ENCODE measurements at places on chromosomes 5 and 9.

- no peak for DNase-seq
Observed at GRCh38 chr9:121863955-121864354, 212.5 kb downstream of the DAB2IP start.

DNA sequence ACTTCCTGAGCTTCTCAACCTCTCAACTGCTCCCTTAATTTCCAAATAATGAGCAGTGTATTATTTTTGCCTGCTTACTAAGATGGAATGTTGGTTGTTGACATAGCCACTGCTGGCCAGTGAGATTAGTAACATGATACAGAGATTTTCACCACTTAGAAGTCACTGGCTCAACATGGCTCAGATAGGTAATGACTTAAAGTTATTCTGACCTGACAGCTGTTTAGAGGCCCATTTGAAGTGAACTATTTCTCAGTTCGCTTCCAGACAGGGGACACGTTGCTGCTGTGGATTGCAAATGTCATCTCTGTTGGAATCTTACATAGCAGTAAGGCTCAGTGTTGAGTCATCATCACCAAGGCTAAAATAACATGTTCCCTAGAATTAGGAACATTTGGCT, 490.2 kb downstream of the TLE4 start:
- no peak for DNase-seq

- no peak for DNase-seq
Observed at GRCh38 chr9:121067640-121068039, 7.1 kb upstream of the CNTRL start.

GRCh38 chr5:6712577-6713273, 507 bp upstream of the TENT4A start:
- DNase-seq, result no peak

DNA sequence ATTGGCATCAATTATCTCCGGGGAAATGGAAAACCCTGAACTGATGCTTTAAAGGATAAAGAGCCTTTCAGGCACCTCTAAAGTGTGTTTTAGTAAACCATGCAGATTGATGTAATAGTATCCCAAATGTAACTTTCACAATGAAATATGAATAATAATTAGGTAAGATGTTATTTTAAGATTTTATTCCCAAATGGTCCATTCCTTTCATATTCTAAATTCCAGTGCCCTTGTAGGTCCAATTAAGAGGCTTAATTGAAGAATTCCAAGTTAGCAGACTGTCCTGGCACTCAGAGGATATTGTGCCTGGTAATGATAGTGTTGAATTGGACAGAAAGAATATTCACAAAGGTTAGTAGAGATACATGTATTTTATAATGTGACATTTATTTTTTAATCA, 352.5 kb upstream of the NUDT12 start:
- no peak for DNase-seq

DNA sequence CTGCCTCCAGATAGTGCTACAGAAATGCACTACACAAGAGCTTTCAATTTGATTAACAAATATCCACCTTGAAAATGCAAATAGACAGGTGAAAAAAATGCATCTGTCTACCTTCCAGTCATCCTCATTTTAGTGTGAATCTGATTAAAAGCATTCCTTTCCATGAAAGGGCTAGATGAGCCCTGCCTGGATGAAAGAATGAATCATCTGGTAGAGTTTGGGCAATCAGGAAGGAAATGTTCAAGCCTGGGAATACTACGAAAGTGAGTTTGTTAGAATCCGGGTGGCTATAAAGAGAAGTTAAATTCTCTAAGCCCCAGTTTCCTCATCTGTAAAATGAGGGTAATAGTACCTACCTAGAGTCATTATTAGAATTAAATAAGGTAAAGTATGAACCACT, 142.6 kb downstream of the FAM114A2 start:
- no peak for DNase-seq

DNA sequence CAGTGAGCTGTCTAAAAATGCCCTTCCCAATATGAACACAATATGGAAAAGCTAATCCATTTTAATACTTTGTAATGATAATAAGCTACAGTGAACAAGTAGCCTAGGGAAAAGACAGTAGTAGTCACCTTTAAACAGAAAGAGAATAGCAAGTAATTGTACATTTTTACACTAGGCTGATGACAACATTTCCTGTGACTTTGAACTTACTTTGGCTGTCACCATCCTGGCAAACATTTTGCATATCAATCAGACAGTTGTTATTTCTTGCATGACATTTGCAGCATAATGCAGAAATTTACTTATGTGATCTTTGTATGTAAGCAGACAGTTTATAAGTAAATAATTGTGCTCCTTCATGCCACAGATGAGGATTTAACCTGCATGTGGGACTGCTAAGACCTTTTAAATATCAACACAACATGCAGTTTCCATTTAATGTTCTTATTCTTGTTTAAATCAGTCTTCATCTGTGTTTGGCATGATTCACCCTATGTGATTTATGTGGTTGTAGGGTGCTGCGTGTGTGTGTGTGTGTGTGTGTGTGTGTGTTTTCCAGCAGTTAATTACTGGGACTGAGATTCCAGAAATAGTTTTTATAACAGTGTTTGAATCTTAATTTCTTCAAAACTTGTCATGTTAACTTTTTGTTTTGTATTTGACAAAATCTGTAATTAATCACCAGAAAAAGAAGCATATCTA, 997.1 kb upstream of the ARRDC3 start:
- DNase-seq, result no peak

DNA sequence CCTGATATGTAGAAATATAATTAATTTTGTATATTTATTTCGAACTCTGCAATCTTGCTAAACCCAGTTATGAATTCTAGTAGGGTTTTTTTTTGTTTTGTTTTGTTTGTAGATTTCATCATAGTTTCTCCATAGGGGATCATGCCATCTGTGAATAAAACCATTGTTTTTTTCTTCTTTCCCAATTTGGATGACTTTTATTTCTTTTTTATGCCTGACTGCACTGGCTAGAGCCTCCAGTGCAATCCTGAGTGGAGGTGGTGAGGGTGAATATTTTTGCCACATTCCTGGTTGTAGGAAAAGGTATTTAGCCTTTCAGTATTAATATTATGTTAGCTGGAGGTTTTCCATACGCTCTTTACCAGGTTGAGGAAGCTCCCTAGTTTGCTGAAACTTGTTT, 70.0 kb upstream of the GFPT2 start:
- DNase-seq, result no peak

GRCh38 chr5:111628901-111629300, 116.6 kb upstream of the STARD4 start:
- no peak for DNase-seq

DNA sequence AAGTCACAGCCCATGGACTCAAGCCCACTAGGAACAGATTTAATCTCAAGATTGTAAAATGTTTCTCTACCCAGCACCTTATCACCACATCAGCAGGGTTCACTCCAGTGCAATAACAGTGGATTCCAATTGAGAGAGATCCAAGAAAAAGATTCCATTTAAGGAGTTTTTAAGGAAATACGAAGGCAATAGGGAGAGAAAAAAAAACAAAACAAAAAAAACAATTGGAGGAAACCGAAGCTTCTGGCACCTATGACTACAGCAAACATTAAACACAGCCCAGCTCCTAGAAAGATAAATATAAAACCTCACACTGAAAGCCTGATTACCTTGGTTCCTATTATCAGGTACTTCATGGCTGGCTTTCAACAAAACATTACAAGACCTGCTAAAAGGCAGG, 192.7 kb downstream of the DAB2IP start:
- DNase-seq, result no peak

GRCh38 chr9:91419222-91420191, 4.1 kb downstream of the NFIL3 start:
- no peak for DNase-seq

DNA sequence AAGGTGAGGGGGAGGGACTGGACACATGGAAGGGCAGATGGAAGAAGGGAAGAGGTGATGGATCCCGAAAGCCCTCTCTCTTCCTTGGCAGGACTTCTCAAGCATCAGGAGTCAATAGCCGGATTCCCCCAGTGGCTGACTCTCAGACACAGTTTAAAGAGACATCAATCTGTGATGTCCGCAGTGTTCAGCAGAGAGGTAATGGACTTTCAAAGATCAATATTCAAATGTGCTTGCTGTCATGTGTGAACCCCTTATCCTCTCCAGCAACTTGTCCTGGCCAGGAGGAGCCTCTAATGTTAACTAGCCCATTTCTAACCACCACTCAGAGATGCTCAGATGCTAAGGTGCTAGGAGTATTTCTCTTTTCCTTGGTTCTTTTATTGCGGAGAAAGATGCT, 392.2 kb downstream of the IRX1 start:
- DNase-seq, result no peak

DNA sequence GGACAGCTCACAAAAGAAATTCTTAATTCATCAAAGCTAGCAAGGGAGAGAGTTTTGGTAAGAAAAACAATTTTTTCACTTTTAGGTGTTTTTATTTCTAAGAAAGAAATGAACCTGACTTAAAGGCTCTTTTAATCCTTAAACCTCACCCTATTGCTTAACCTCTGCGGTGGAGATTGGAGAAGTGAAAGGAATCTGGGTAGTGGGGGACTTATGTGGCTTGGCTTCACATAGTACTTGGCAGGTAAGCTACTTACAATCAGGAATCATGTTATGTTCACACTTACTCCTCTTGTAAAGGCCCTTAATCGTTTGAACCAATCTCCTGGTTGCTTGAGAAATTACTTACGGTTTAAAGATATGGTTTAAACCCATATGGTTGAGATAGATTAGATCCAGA, 104.8 kb downstream of the ISOC1 start:
- DNase-seq, result no peak

GRCh38 chr5:150489360-150490295, 18.3 kb upstream of the NDST1 start:
- no peak for DNase-seq

DNA sequence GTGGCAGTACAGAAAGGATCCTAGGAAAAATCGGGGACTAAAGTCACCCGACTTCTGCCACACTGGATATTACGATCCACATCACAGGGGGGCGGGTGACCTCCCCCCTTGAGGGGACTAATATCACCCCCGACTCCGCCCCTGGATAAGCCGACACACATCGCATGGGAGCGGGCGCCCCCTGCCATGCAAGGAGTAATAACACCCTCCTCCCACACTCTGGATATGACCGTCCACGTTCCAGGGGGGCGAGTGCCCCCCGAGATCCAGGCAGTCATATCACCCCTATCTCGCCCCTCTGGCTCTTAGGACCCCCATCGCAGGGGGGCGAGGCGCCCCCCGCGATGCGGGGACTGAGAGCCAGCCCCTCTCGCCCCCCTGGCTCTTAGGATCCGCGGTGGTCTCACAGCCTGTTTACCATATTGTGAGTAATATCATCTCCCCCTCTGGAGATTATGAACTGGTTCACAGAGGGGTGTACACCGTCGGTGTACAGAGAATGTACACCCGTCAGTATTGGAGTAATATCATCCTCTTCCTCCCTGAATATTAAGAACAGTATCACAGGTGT, 423.0 kb downstream of the DIRAS2 start:
- DNase-seq, result peak; percentile 20

DNA sequence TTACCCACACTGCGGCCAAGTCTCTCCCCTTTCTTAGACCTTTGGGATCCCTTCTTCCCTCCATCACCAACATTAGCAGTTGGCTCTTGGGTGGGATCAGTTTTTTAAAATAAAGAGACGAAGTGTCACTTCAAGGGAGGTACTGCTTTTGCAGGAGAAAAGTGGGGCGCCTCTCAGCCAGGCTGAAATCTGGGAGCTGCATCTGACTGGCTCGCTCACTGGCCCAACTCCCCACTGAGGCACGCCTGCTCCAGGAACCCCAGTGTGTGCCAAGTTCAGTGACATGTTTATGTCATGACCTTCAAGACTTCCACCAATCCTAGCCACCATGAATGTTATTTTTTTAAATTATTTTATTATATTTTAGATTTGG, 130.5 kb downstream of the MVB12B start:
- no peak for DNase-seq

GRCh38 chr9:96618209-96619123, 1.2 kb downstream of the CDC14B start:
- DNase-seq, result peak; percentile 14

DNA sequence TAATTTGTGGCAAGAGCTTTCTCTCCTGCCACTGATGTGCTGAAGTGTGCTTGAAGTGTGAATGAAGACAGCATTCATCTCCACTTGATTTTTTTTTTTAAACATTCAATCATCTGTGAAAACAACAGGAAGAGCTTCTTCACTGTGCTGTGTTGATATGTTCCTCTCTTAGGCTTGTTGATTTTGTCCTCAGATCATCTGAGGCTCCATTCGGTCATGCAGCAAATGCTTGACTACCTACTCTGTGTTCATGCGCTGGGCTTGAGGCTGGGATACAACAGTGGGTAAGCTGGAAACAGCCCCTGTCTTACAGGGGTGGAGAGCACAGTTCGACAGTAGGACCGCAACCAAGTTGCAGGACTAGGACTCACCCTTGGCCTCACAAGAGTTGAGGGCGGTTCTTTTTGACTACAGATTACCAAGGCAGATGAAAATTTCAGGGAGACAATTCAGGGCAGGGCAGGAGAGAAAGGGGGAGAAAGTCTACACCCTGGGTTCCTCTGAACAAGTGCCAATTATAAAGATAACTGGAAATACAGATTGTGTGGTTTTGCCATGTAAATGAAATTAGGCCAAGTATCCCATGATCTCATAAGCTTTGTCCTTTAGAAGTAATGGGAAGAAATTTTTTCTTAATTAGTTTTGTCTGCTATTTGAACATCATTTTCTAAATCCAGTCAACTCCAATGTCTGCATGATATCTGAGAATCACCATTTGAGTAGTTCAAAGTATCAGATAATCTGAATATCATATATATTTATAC, 31.0 kb upstream of the F2R start:
- DNase-seq, result no peak

DNA sequence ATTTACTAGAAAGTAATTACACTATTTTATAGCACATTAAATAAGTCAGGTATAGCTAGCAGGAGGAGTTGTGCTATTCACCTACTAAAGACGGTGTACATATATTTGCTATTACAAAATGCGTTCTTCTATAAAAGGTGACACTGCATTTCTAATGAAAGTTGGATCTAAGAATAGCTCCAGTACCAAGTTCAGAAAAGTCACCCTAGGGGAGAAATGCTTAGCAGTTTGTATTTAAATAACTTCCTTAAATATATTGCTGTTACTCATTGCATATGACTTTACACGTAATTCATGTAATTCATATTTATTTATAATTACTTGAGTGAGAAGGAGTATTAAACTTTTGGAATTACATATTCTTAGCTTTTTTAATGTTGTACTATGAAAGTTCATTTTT, 7.0 kb upstream of the SUB1 start:
- no peak for DNase-seq

- no peak for DNase-seq
Observed at GRCh38 chr9:30382271-30382670, 2002.2 kb upstream of the ACO1 start.

GRCh38 chr9:88653911-88654310, 118.9 kb downstream of the NXNL2 start:
- no peak for DNase-seq

DNA sequence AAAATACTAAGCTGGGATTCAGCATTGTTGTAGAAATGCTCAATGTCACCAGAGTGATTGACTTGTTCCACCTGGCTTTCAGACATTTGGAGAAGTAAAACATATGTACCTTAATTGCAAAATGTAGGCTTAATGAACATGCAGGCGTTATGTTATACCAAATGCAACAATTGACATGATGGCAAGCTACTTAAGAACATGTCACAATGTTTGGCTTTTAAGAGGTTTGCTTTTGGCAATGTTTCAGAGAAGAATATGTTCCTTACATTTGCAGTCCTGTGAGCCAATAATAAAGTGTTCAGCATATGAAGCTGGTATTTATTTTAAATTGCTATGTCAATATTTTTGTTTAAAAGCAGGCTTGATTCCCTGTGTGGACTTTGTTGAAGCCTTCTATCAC, 111.7 kb upstream of the NUDT12 start:
- no peak for DNase-seq

All from stimulated activated CD4-positive, alpha-beta T cell treated with anti-CD3 and anti-CD28 coated beads, Interleukin-1b, Interleukin-23, amount 100 ng/mL, for 4 hours (primary cell).